Spinal cord (tissue), 10 donors: ENCODE measurements at places on chromosomes 5 and 9. TPM values are rescaled to one million over a fixed set of nuclear protein-coding genes. Genes with fewer than 3 reads are reported as not detected.
A peak's percentile ranks its signal among the peaks of the same experiment; 100 is the strongest.

The LECT2 gene
- total RNA-seq: not detected

The SPINK1 gene
- total RNA-seq: not detected

- peaks cover 20% of the 10 kb centered on the region for H3K36me3 ChIP-seq
- no peak overlapping the region for H3K4me3 ChIP-seq
- DNase-seq: no peak
- H3K4me1 ChIP-seq: no peaks in the 10 kb centered on the region
- H3K27ac ChIP-seq: no peak overlapping the region
These were observed 20.5 kb downstream of the VLDLR start for GRCh38 chr9:2642068-2642467.

- no peaks in the 10 kb centered on the region for H3K4me1 ChIP-seq
- no peak overlapping the region for H3K27ac ChIP-seq
- no peaks in the 10 kb centered on the region for H3K36me3 ChIP-seq
- no peak overlapping the region for H3K4me3 ChIP-seq
- no peak for DNase-seq
These were observed 117.6 kb upstream of the ANKRD55 start for GRCh38 chr5:56350597-56351170.

- H3K27ac ChIP-seq: no peak overlapping the region
- no peak for DNase-seq
- H3K36me3 ChIP-seq: no peaks in the 10 kb centered on the region
- H3K27me3 ChIP-seq: no peaks in the 10 kb centered on the region
- no peaks in the 10 kb centered on the region for H3K4me1 ChIP-seq
- no peak overlapping the region for H3K4me3 ChIP-seq
These were observed 9.3 kb upstream of the SPINK13 start for GRCh38 chr5:148259288-148259687.

DNA sequence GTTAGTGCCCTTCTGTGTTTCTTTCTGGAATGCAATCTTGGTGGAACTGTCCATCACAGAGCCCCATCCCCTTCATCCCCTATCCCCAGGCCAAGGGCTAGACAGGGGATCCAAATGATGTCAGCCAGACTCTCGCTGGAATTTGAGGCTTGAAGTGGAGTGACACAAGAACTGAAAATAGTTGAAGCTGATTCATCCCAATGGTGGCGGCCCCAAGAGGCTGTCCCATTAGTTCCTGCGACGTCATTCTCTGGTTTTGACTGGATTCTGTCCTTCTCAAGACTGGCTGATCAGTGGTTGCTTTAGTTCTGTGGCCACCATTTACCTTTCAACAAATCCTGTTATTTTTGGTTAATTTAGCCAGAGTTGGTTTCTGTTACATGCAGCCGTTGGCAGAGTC is 59.9 kb downstream of the SUB1 start:
- no peak overlapping the region for H3K27ac ChIP-seq
- H3K27me3 ChIP-seq: no peaks in the 10 kb centered on the region
- no peak overlapping the region for H3K4me3 ChIP-seq
- H3K4me1 ChIP-seq: no peaks in the 10 kb centered on the region
- no peak for DNase-seq

DNA sequence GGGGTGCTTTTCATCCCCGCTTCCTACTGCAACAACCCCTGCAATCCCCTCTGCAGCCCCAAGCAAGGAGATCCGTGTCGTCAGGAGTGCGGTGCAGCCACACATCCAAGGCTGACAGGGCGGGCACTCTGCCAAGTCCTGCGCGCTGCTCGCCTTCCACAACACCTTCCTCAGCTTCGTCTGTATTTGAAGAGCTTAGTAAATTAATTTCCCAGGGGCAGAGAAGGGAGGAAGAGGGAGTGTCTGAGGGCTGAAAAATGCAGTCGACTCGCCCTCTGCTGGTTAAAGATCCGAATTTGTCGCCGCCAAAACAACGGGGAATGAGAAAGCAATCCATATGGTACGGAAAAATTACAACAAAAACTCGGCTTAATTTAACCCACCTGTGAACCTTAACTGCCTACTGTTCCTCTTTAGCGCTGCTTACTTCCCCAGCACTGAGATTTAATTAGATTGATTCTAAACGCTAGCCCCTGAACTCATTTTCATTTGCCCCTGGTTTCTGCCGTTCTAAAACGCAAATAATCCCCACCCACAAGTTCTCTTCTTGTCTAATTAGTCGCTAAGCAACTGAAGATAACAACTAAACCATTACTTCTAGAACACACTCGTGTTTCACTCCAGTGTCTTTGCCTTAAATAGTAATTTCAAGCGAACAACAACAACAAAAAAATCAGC is 10.9 kb upstream of the PCDHB1 start:
- H3K27me3 ChIP-seq: peaks cover 1% of the 10 kb centered on the region
- peaks cover 3% of the 10 kb centered on the region for H3K4me1 ChIP-seq
- H3K36me3 ChIP-seq: no peaks in the 10 kb centered on the region
- peak; percentile 63 for DNase-seq
- peak overlapping the region; percentile 86 for H3K27ac ChIP-seq
- peak overlapping the region; percentile 51 for H3K4me3 ChIP-seq

DNA sequence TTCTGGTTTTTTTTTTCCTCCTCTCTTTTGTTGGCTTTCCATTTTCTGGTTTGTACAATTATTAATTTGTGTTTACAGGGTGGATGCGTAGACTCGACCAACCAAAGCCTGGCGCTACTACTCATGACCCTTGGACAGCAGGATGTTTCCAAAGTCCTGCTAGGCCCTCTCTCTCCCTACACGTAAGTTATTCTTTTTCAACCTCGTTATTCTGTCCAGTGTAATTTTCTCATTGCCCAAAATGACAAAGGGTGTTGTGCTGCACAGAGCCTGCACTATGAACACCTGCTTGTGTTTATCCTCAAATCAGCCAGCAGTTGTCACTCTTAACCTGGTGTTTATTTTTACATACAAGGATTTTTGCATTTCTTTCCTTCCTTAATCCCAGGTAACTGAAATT is 56.6 kb downstream of the RCL1 start:
- H3K36me3 ChIP-seq: peaks cover 21% of the 10 kb centered on the region

DNA sequence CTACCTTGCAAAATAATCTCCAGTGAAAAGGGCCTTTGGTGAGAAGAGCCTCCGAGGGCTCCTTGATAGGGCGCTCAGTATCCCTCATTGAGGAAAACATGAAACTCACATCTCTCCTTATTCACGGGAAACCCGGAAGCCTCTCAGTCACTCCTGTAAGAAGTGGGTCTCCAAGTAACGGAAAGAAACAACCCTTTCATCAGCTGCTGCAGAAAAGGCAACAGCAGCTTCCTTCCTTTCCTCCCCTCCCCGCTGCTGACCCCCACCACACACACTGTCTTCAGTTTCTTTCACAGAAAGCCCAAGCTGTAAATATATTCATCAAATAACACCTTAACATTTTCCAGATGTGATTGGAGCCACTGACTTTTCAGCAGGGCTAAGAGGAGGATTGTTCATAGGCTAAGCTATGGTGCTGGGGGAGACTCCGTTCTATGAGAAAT is 81.4 kb downstream of the C9orf152 start:
- no peak for DNase-seq
- H3K4me1 ChIP-seq: peaks cover 13% of the 10 kb centered on the region
- no peaks in the 10 kb centered on the region for H3K36me3 ChIP-seq
- H3K27ac ChIP-seq: peak overlapping the region; percentile 90
- H3K4me3 ChIP-seq: peak overlapping the region; percentile 4
